SJSA1 (cell line): ENCODE measurements at places on chromosomes 1 and 21. TPM values are rescaled to one million over a fixed set of nuclear protein-coding genes. Genes with fewer than 3 reads are reported as not detected.

EFNA1 gene
- total RNA-seq = 0.89 and 0.91 TPM in 2 replicates

IFI44 gene
- 24.4 and 29.8 TPM in 2 replicates for total RNA-seq

DNA sequence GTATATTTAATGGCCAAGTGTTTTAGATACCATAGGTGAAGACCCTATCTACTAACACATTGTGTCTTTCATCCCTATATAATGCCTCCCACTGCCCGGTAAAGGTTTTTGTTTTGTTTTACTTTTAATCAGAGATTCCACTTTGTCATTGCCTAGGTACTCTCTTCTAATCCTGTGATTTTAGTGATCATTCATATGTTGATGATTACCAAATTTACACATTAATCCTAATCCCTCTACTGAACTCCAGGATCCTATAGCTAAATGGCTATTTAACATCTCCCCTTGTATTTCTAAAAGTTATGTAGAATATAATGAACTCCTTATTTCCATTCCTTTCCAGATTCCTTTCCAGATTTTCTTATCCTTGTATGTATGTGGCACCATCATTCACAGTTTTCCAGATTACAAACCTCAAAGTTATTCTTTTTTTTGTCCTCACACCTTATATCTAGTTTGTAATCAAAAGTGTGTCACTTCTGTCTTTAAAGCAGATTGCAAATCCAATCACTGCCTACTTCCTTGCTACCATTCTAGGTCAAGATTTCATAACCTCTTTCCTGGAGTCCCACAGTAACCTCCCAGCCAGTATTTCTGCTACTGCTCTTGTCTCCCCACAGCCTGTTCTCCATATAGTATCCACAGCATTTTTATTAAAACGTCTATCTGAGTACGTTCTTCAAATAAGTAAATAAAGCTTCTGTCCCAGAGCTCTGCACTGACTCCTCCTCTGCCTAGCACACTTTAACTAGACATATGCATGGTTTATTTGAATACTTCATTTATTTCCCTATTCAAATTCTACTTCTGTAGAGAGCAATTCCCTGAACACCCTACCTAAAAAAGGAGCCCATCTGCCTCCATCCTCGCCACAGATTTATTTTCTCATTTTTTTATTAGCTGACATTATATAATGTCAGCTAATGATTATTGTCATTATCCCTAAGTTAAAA, 157.8 kb downstream of the KCNT2 start:
- H3K27me3 ChIP-seq = no peaks in the 10 kb centered on the region
- DNase-seq = no peak
- H3K4me1 ChIP-seq = no peaks in the 10 kb centered on the region
- H3K36me3 ChIP-seq = no peaks in the 10 kb centered on the region
- H3K4me3 ChIP-seq = no peak overlapping the region

GRCh38 chr1:33400153-33400911, 30.6 kb downstream of the PHC2 start:
- no peaks in the 10 kb centered on the region for H3K36me3 ChIP-seq
- H3K4me3 ChIP-seq = no peak overlapping the region
- H3K27me3 ChIP-seq = no peaks in the 10 kb centered on the region
- DNase-seq = no peak

GRCh38 chr1:3024019-3024418, 2.8 kb downstream of the ACTRT2 start:
- H3K36me3 ChIP-seq = no peaks in the 10 kb centered on the region
- H3K27me3 ChIP-seq = no peaks in the 10 kb centered on the region

DNA sequence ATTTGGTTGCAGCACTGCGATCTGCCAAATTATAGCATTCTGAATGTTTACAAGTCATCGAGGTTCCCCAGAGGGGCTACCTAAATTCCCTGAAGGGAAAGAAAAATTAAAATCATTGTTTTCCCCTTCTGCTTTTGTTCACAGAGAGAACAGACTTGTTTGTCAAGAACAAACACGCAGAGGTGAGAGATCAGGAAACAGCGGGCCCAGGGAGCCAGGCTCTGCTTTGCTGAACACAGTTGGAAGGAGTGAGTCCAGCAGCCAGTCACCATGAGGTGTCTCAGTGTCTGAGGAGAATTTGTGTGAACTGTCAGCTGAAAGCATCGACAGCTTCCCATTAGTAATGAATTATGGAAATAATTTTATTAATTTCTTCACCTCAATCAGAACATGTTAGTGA, 52.5 kb downstream of the RWDD3 start:
- no peaks in the 10 kb centered on the region for H3K36me3 ChIP-seq
- H3K27ac ChIP-seq = no peak overlapping the region
- no peak for DNase-seq
- H3K27me3 ChIP-seq = no peaks in the 10 kb centered on the region
- no peaks in the 10 kb centered on the region for H3K4me1 ChIP-seq

DNA sequence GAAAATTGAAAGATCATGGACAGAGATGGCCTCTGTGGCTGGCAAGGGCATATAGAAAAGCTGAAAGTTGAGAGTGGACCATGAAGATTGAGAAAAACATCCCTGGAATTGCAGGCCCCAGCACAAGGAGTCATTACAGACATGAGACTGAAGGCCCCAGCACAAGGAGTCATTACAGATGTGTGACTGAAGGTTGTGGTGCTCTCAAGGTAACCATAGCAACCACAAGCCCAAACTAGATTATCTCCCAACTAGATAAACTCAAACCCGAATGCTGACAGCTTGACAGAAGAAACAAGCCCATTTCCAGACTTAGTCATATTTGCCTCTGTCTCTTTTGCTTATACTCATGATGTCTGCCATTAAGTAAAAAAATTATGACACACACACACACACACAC, 1252.1 kb upstream of the ADGRL4 start:
- no peaks in the 10 kb centered on the region for H3K27me3 ChIP-seq
- no peak overlapping the region for H3K4me3 ChIP-seq
- H3K27ac ChIP-seq = no peak overlapping the region
- no peak for DNase-seq

GRCh38 chr1:234484991-234485739, 6.2 kb upstream of the TARBP1 start:
- H3K36me3 ChIP-seq = no peaks in the 10 kb centered on the region
- peaks cover 17% of the 10 kb centered on the region for H3K4me1 ChIP-seq
- H3K4me3 ChIP-seq = no peak overlapping the region
- DNase-seq = no peak
- H3K27me3 ChIP-seq = no peaks in the 10 kb centered on the region
- no peak overlapping the region for H3K27ac ChIP-seq

- no peak overlapping the region for H3K27ac ChIP-seq
- peaks cover 3% of the 10 kb centered on the region; the same call in 1 of the 2 replicates for H3K36me3 ChIP-seq
- peaks cover 9% of the 10 kb centered on the region for H3K4me1 ChIP-seq
- no peaks in the 10 kb centered on the region for H3K27me3 ChIP-seq
Measured at GRCh38 chr1:5980314-5981008, 11.8 kb downstream of the NPHP4 start.

DNA sequence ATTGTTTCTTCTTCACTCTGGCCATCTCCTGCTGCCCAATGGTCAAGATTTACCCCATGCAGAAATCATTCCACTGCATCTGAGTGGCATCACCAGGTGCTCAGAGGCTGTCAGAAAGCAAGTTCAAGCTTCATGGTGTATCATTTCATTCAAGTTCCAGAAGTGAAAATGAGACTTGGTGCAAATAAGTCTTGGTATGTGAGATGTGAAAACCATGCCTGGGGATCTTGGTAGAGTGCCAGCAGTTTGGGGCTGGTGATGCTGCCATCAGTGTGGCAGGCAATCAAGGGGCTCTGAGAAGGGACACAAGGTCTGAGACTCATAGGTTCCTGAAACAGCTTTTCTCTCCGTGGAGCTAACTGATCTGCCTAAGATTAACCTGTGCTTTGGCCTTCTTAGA, 52.0 kb downstream of the CD2 start:
- H3K27me3 ChIP-seq = no peaks in the 10 kb centered on the region
- no peaks in the 10 kb centered on the region for H3K4me1 ChIP-seq

- H3K27ac ChIP-seq = no peak overlapping the region
- peak; percentile 45 for DNase-seq
- no peaks in the 10 kb centered on the region for H3K36me3 ChIP-seq
- H3K27me3 ChIP-seq = no peaks in the 10 kb centered on the region
- H3K4me3 ChIP-seq = no peak overlapping the region
- H3K4me1 ChIP-seq = peaks cover 35% of the 10 kb centered on the region
Measured at GRCh38 chr1:224784265-224785039, 145.0 kb upstream of the DNAH14 start.

GRCh38 chr21:43624339-43624738, 34.9 kb downstream of the HSF2BP start:
- H3K27me3 ChIP-seq = no peaks in the 10 kb centered on the region
- no peak overlapping the region for H3K4me3 ChIP-seq
- peaks cover 25% of the 10 kb centered on the region for H3K4me1 ChIP-seq
- DNase-seq = no peak
- no peak overlapping the region for H3K27ac ChIP-seq
- no peaks in the 10 kb centered on the region for H3K36me3 ChIP-seq

GRCh38 chr1:234875328-234875952, 253.2 kb downstream of the TOMM20 start:
- H3K4me3 ChIP-seq = no peak overlapping the region
- no peak overlapping the region for H3K27ac ChIP-seq
- H3K36me3 ChIP-seq = no peaks in the 10 kb centered on the region
- DNase-seq = no peak

DNA sequence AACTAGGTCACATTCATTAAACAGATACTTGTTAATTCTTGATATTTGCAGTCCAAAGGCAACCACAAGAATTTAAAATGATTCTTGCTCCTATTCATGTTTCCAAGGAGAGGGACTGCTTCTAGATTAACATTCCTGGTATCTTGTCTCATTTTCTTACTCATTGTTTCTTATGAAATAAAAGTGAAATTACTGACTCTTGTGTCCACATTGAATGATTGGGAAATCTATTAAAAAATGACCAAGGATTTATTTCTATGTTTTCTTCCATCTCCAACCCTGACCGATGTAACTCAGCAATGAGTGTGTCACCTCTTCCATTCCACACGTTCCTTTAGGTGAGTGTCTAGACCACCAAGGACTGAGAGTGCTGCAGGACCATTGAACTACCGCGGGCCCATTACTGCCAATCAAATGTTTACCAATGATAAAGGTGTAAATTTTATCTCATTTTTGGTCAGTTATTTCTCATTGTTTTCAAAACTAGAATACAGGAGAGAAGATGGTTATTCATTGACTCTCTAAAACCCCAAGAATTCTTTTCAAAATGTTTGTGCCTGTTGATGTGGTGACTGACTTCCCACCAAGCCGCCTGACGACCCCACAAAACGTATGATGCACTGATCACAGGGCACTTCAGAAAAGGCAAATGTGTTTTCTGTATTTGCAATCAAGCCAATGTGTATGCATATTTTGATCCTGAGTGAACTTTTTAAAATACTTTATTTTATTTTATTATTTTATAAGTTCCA, 414.6 kb upstream of the PTBP2 start:
- DNase-seq = no peak
- no peaks in the 10 kb centered on the region for H3K36me3 ChIP-seq
- H3K4me3 ChIP-seq = no peak overlapping the region
- no peaks in the 10 kb centered on the region for H3K4me1 ChIP-seq
- no peak overlapping the region for H3K27ac ChIP-seq

DNA sequence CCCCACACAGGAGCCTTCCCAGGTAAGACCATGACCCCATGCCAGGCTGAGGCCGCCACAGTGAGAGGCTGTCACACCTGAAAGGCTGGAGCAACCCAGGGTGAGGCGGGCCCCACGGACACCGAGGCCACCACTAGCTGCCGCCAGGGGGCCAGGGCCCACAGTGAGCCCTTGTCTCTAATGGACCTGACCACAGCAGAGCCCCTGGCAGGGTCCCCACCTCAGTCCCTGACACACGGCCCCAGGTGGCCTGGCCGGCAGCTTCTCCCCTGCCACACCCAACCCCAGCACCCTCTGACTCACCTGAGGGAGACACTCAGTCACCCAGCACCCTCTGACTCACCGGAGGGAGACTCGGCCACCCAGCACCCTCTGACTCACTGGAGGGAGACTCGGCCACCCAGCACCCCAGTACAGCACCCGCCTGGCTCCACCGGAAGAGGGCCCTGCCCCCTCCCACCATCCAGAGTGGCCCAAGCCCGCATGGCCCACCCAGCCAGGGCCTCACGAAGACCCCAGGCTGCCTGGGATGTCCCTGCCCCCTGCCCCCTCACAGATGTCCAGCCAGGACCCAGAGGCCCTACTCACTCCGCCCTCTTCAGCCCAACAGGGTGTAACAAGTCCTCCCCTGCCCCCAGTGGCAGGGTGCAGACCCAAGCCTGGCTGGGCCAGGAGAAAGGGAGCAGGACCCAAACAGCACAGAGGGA, 4.4 kb downstream of the DVL1 start:
- DNase-seq = peak; percentile 96
- peaks cover 61% of the 10 kb centered on the region for H3K36me3 ChIP-seq
- peaks cover 59% of the 10 kb centered on the region for H3K4me1 ChIP-seq
- H3K27ac ChIP-seq = peak overlapping the region; percentile 68
- no peaks in the 10 kb centered on the region for H3K27me3 ChIP-seq

DNA sequence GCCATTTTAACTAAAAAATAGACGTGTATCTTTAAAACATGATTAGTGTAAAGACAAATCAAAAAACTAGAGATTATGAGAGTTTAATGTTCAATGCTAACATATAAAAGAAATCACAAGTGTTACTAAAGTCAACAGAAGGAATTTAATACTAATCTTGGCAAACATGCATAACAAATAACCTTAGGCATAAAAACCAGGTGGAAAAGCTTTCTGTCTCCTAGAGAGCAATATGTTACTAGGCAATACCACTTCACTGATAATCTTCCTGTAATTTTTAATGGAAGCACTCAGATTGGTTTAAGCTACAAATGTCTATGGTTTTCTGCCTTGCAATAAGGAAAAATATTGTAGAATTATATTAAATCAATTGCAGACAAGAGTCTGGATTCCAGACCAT, 121.9 kb downstream of the NME7 start:
- no peak overlapping the region for H3K4me3 ChIP-seq
- no peaks in the 10 kb centered on the region for H3K27me3 ChIP-seq
- no peak overlapping the region for H3K27ac ChIP-seq

- H3K27ac ChIP-seq = no peak overlapping the region
- no peak overlapping the region for H3K4me3 ChIP-seq
- peaks cover 20% of the 10 kb centered on the region for H3K4me1 ChIP-seq
- no peaks in the 10 kb centered on the region for H3K36me3 ChIP-seq
Measured at GRCh38 chr1:223652436-223652941, 13.0 kb downstream of the CAPN8 start.

- peak; percentile 6 for DNase-seq
- no peaks in the 10 kb centered on the region for H3K36me3 ChIP-seq
- no peak overlapping the region for H3K27ac ChIP-seq
- no peaks in the 10 kb centered on the region; the same call in 1 of the 2 replicates for H3K27me3 ChIP-seq
Measured at GRCh38 chr1:70034403-70034802, 171.0 kb downstream of the LRRC40 start.
